ENCODE measurements at places on chromosomes 2 and 18.

GRCh38 chr2:73020657-73021370, 50.7 kb downstream of the SFXN5 start:
- DNase-seq = no peak
- no peak overlapping the region for H3K27ac ChIP-seq
- H3K36me3 ChIP-seq = no peaks in the 10 kb centered on the region
- H3K4me1 ChIP-seq = no peaks in the 10 kb centered on the region
- H3K4me3 ChIP-seq = no peak overlapping the region

- no peak overlapping the region for H3K4me3 ChIP-seq
- no peaks in the 10 kb centered on the region for H3K27me3 ChIP-seq
- DNase-seq = no peak
- H3K4me1 ChIP-seq = no peaks in the 10 kb centered on the region
Measured at GRCh38 chr18:57527556-57528229, 58.8 kb downstream of the FECH start.

GRCh38 chr18:40365526-40365925, 1589.5 kb upstream of the PIK3C3 start:
- no peak overlapping the region for H3K27ac ChIP-seq
- no peaks in the 10 kb centered on the region for H3K36me3 ChIP-seq
- H3K4me1 ChIP-seq = no peaks in the 10 kb centered on the region

- H3K4me1 ChIP-seq = no peaks in the 10 kb centered on the region
- H3K4me3 ChIP-seq = no peak overlapping the region
- H3K27me3 ChIP-seq = no peaks in the 10 kb centered on the region
- no peak overlapping the region for H3K27ac ChIP-seq
- peak; percentile 3 for DNase-seq
Measured at GRCh38 chr2:240787521-240788472, 32.2 kb downstream of the KIF1A start.

GRCh38 chr2:10985260-10985659, 73.5 kb downstream of the KCNF1 start:
- no peak overlapping the region for H3K27ac ChIP-seq
- no peaks in the 10 kb centered on the region for H3K27me3 ChIP-seq
- H3K36me3 ChIP-seq = no peaks in the 10 kb centered on the region
- H3K4me1 ChIP-seq = no peaks in the 10 kb centered on the region
- no peak for DNase-seq
- H3K4me3 ChIP-seq = no peak overlapping the region

DNA sequence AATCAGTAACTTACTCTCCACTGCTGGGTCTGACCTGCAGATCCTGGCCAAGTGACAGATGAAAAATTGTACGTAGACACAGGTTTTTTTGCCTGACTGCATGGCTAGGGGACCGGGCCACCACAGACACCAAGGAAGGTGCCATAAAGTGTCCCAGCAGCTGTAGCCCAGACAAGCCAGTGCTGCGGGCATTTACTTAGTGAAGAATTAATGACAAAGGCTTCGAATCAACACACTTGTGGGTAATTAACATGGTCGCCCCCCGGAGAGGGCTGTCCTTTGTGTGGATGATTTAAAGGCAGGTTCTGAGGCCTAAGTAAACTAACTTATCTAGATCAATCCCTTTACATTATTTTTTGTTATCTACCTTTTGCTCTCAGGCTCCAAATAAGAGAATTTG, 1709.1 kb upstream of the LRRTM1 start:
- no peaks in the 10 kb centered on the region for H3K36me3 ChIP-seq
- no peak for DNase-seq
- no peak overlapping the region for H3K27ac ChIP-seq
- H3K4me1 ChIP-seq = no peaks in the 10 kb centered on the region
- H3K27me3 ChIP-seq = no peaks in the 10 kb centered on the region

Data from activated CD4-positive, alpha-beta T cell treated with anti-CD3 and anti-CD28 coated beads for 36 hours (primary cell).